ENCODE measurements at places on chromosomes 12 and 14.

GRCh38 chr14:51430633-51431032 is 190.6 kb downstream of the TMX1 start:
- DNase-seq: no peak

- no peak for DNase-seq
Observed at GRCh38 chr12:40258371-40258770, 33.6 kb downstream of the LRRK2 start.

- DNase-seq: no peak
Observed at GRCh38 chr12:102201436-102202061, 3.9 kb upstream of the PMCH start.

DNA sequence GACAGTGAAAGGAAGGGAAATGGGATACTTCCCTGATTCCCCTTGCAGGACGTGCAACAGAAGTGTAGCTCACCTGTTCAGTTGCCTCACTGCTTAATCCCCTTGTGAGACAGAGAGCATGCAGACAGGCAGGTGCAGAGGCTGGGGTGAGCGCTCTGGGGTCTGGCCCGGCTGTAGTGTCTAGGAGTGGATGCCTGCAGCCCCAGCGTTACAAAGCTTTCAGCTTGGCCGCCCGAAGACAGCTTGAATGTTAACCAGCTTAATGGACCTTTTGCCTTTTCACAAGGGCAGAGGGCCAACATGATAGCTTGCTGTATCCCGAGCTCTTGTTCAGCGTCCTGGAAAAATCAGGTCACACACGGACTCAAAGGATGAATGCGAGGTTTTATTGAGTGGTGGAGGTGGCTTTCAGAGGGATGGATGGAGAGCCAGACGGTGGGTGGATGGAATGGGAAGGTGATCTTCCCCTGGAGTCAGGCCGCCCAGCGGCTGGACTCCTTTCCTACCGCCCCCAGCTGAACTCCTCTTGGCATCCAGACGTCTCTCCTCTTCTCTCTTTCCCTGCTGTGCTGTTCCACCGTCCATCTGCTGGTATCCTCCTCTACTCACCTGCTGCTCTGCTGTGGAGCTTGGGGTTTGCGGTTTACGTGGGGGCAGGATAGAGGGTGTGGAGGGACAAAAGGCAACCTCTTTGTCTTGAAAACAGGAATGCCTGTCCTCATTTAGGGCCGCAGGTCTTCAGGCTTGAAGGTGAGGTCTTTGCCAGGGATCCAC is 86.2 kb upstream of the RESF1 start:
- no peak for DNase-seq

DNA sequence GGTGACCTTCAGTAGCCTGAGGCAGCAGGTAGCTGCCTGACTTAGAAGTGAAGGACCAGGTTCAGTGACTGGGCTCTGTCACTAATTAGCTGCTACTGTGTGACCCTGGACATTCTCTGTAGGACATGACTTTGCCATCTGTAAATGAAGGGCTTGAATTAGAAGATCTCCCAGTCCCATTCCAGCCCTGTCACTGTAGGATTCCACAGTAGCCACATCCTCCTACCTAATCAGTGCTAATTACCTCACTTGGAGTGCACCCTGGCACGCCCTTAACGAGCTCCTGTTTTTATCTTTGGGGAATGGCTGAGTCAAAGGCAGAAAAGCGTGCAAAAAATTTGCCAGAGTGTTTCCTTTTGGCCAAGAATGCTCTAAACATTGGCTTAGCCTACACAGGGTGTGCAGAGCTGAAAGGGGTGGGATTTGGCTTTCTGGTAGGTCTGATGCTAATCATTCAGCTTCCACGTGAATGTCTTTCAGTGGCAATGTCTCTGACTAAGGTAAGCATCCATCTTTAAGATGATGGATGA is 6.8 kb downstream of the NTF3 start:
- no peak for DNase-seq

GRCh38 chr12:108305991-108306501 is 33.1 kb downstream of the CMKLR1 start:
- DNase-seq: no peak

- no peak for DNase-seq
Observed at GRCh38 chr12:57254506-57255280, 3.7 kb upstream of the STAC3 start.

GRCh38 chr12:54882079-54882478 is 27.8 kb downstream of the MUCL1 start:
- DNase-seq: no peak

- no peak for DNase-seq
Observed at GRCh38 chr14:50035214-50035613, 81.2 kb downstream of the VCPKMT start.

GRCh38 chr12:5442251-5443006 is 10.5 kb downstream of the NTF3 start:
- DNase-seq: peak; percentile 40

- no peak for DNase-seq
Observed at GRCh38 chr12:12017798-12018197, 52.9 kb upstream of the BCL2L14 start.

GRCh38 chr12:75599061-75599460 is 87.7 kb upstream of the KRR1 start:
- no peak for DNase-seq

GRCh38 chr14:72701605-72702004 is 192.3 kb downstream of the DPF3 start:
- no peak for DNase-seq

GRCh38 chr12:43969882-43970281 is 134.0 kb downstream of the TMEM117 start:
- no peak for DNase-seq

GRCh38 chr12:61536525-61536924 is 723.7 kb upstream of the USP15 start:
- DNase-seq: no peak

DNA sequence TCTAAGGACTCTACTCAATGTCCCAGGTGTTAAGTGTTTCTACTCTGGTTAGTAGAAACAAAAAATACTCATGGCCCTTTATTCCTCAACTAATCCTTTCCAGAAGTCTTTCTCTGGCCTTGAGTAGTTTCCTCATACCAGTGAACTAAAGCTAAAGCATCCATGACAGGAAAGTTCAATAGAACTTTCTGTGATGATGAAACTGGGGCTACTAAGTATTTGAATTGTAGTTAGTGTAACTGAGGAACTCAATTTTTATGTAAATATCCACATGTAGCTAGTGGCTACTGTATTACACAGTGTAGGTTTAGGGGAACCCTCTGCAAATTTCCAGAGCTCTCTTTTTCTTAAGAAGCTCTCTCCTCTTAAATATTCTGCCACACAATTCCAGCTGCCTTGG is 63.7 kb downstream of the R3HDM2 start:
- DNase-seq: no peak

DNA sequence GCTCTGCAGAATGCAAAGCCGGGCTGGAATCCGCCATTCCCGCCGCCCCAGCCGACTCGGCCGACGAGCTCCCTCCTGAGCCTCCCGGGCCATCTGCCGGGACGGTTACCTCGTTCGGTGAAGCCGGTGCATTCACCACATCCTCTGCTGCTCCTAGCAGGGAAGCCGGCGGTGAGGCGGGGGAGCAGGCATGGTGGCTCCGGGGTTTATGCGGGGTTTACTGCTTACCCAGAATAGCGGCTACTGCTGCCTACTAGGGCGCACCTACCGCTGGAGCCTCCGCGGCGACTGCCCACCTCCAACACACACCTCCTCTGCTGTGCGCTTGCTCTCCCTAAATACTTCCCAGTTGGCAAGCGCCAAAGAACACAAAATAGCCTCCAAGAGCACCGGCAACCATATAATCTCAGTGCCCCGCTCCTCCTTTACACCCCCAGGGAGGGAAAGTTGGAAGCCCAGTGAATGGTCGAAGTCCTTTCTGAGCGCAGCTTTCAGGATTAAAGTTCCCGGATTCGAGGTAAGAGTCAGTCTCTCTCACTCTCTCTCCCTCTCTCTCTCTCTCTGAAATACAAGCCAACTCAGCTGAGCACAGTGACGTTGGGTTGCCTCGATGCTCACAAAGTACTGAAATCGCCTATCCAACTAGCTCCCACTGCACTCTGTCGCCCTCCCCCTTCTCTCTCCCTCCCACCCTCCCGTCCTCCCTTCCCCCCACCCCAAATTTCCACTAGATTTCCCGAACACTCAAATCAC is at the start of gene TBX5:
TBX5 (minus strand) TSS at position 626 of the 753 bp plus-strand sequence. CDS start 2,246 bp downstream, outside the sequence.
- DNase-seq: no peak

GRCh38 chr12:2221030-2221621 is 168.3 kb downstream of the CACNA1C start:
- no peak for DNase-seq

DNA sequence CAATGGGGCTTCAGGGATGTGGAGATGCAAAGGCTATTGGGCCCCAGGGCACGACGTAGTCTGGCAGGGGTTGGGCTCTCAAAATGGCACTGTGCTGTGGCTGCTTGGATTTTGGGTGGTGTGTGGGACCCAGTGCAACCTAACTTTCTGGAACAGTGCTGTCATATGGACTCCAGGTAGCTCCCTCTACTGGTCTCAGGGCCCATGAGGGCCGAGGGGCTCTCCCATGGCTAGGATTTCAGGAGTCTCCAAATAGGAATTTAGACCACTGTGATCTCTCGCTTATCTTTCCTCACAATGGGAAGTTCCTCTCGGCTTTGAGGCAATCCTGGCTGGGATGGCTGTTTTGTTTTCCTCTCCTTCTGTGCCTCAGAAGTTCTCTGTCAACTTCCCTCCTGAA is 68.2 kb upstream of the MUCL1 start:
- no peak for DNase-seq

- no peak for DNase-seq
Observed at GRCh38 chr12:93922583-93923006, 225.8 kb upstream of the PLXNC1 start.

GRCh38 chr14:88852632-88853031 is 28.2 kb downstream of the TTC8 start:
- DNase-seq: no peak

DNA sequence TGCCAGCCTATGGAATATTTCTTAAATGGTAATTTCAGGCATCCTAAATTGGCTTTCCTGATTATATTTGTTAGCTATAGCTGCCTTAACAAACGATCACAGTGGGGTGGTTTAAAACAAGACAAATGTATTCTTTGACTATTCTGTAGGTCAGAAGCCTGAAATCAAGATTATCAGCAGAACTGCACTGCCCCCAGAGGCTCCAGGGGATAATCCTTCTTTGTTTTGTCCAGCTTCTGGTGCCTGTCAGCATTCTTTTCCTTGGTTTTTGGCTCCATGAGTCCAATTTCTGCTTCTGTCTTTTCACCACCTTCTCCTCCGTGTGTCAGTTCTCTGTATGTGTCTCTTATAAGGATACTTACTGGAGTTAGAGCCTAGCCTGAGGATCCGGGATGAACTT is 1282.2 kb upstream of the USP15 start:
- no peak for DNase-seq

- no peak for DNase-seq
Observed at GRCh38 chr12:186006-186625, 27.8 kb downstream of the SLC6A12 start.

DNA sequence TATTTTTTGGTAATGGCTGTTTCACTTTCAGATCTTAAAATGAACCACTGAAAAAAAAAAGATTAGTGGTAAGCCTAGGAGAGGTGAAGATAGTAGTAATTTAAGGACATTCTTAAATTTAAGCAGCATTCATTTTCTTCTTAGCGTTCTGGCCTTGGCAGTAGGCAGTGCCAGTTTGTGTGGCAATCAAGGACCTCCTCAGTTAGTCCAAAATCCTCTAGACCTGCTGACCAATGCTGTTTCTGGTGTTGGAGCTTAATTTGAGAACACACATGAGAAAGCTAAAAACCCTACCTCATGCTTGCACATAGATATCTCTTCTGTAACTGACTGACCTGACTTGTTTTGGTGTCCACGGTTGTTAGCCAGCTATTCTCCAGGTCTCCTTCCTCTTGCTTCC is 219.8 kb upstream of the RGS6 start:
- DNase-seq: no peak

DNA sequence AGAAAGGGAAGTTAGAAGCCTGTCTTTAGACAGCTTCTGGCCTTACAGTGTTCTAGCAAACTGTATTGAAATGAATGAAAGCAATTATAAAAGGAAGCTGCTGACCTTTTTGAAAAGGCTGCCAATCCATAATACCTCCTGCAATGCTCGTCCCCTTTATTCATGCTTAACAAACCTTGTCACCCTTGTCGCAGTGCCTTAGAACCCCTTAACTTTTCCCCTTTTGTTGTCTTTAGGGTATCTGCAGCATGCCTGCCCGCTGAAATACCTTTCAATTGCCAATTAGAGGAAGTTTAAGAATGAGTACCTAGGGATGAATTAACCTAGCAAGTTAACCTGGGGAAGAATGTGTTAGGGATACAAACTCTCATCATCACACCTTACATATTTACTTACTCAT is 731.2 kb downstream of the RERGL start:
- no peak for DNase-seq

DNA sequence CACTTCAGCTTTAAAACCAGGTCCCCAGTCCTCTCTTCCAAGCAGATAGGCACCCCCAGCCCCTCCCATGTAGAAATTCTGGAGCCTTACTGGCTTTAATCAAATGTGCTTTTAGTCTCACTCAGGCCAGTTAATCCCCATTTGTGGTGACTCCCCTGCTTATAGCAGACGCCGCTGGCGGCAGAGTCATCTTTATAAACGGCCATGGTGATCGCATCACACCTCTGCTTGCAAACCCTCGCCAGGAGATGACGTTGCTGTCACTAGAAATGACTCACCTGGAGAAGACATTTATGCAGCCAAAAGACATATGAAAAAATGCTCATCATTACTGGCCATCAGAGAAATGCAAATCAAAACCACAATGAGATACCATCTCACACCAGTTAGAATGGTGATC is 369.3 kb downstream of the VRK1 start:
- no peak for DNase-seq

GRCh38 chr14:51119411-51120051 is 24.6 kb upstream of the TRIM9 start:
- no peak for DNase-seq

- DNase-seq: no peak
Observed at GRCh38 chr14:100289916-100290606, 16.2 kb downstream of the SLC25A29 start.

DNA sequence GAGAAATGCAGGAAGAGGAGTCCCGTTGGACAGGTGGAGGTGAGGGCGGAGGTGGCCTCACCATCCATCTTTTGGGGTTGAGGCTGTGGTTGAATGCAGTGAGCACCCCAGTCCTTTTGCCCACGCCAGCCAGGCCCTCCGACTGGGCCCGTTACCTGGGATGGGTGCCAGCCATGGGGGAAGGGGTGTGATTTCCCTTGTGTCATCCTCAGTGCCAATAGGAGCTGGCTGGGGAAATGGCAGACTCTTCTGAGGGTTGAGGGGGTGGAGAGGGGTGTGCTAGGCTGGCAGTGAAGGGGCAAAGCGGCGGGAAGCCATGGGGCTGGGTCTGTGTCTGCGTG is 9.6 kb downstream of the KCNH3 start:
- DNase-seq: no peak

- DNase-seq: no peak
Observed at GRCh38 chr12:56087220-56087619, 7.3 kb downstream of the ERBB3 start.

GRCh38 chr14:57346741-57347140 is 43.6 kb upstream of the NAA30 start:
- DNase-seq: no peak

DNA sequence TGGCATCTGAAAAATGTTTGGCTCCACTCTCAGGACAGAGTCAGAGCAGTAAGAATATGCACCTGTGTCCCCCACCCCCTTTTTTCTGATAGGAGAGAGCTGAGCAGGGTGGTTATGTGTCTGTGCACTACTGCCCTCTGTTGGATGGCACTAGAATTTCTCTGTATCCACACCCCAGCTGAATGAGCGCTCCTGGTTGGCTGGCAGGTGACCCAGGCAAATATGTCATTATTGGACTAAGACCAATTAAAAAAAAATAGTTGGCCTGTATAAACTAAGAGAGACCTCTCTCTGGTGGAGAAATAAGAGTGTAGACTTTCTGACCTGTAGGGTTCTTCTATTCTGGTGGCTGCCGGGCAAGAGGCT is 107.0 kb downstream of the PTCSC3 start:
- peak; percentile 27 for DNase-seq

GRCh38 chr12:108858311-108859074 is 1.1 kb upstream of the SSH1 start:
- DNase-seq: no peak

Measured in hematopoietic multipotent progenitor cell treated with erythropoietin and hydrocortisone succinate and interleukin-3 and kit ligand, for 15 days (in vitro differentiated cells).